ENCODE measurements at places on chromosomes 3 and 15. TPM values are rescaled to one million over a fixed set of nuclear protein-coding genes. Genes with fewer than 3 reads are reported as not detected.

The FBXO45 gene
- total RNA-seq: 7.1 TPM

The ACOX2 gene
- 6.0 TPM for total RNA-seq

The HERC2 gene
- 47.5 TPM for total RNA-seq

The SKOR1 gene
- 0.05 TPM for total RNA-seq

The FAM174B gene
- total RNA-seq: 7.0 TPM

The FBXW12 gene
- total RNA-seq: not detected

The AGBL1 gene
- total RNA-seq: not detected

The LYZL4 gene
- not detected for total RNA-seq

The OSBPL10 gene
- 19.6 TPM for total RNA-seq

The NR2E3 gene
- total RNA-seq: 0.31 TPM

The SLC9C1 gene
- not detected for total RNA-seq

The ACTC1 gene
- 0.16 TPM for total RNA-seq

The PCOLCE2 gene
- total RNA-seq: 23.6 TPM

The P2RY14 gene
- total RNA-seq: not detected

The ISG20 gene
- 33.0 TPM for total RNA-seq

The ZBBX gene
- not detected for total RNA-seq

The TRPM1 gene
- total RNA-seq: not detected

The MST1R gene
- total RNA-seq: 7.5 TPM

The RLBP1 gene
- 0.13 TPM for total RNA-seq

The GLDN gene
- not detected for total RNA-seq

The PLA1A gene
- 0.25 TPM for total RNA-seq

The UROC1 gene
- not detected for total RNA-seq

The FYTTD1 gene
- 28.5 TPM for total RNA-seq

The WDR49 gene
- total RNA-seq: not detected

The CCR5 gene
- not detected for total RNA-seq

The AGTR1 gene
- total RNA-seq: 0.77 TPM

The CHRNA7 gene
- 3.5 TPM for total RNA-seq

The C15orf62 gene
- total RNA-seq: 0.13 TPM

The ZBTB47 gene
- total RNA-seq: 6.0 TPM

Measured in A549 treated with Hydrocortisone at 1 μM for 4 hours (cell line).